Psoas muscle (tissue), 8 donors: ENCODE measurements at places on chromosomes 4 and X. TPM values are rescaled to one million over a fixed set of nuclear protein-coding genes. Genes with fewer than 3 reads are reported as not detected.

The GRIA3 gene
- total RNA-seq, result 0.32 TPM

The TMSB15C gene
- total RNA-seq, result not detected

The CT45A5 gene
- not detected for total RNA-seq

The CXorf49 gene
- total RNA-seq, result not detected

The PARM1 gene
- total RNA-seq, result 14.5 TPM

The SLC26A1 gene
- total RNA-seq, result not detected

The PNMA6A gene
- total RNA-seq, result 0.17 TPM

The CCSER1 gene
- 0.30 TPM for total RNA-seq

The TASL gene
- 0.24 TPM for total RNA-seq

The CSAG1 gene
- not detected for total RNA-seq

The GPRASP3 gene
- 3.6 TPM for total RNA-seq

The MAGEC2 gene
- total RNA-seq, result not detected

The SOWAHD gene
- not detected for total RNA-seq

The P2RY10 gene
- total RNA-seq, result not detected

The OTUD6A gene
- not detected for total RNA-seq

The IL2RG gene
- 1.2 TPM for total RNA-seq

The CT45A2 gene
- not detected for total RNA-seq

The GPR50 gene
- not detected for total RNA-seq

The RAI2 gene
- 3.5 TPM for total RNA-seq

The POLN gene
- total RNA-seq, result 1.3 TPM

The EXOC1 gene
- 22.1 TPM for total RNA-seq

The TLR3 gene
- 2.0 TPM for total RNA-seq

The KIAA1210 gene
- total RNA-seq, result not detected

The HTN1 gene
- not detected for total RNA-seq

The SHROOM3 gene
- total RNA-seq, result 0.06 TPM
